ENCODE measurements at places on chromosomes 1 and 21. TPM values are rescaled to one million over a fixed set of nuclear protein-coding genes. Genes with fewer than 3 reads are reported as not detected.

The TINAGL1 gene
- total RNA-seq: 9.1 TPM

The OR2AJ1 gene
- total RNA-seq: not detected

The RIPPLY3 gene
- not detected for total RNA-seq

The PLXNA2 gene
- 18.1 TPM for total RNA-seq

The CFAP74 gene
- total RNA-seq: not detected

The SFN gene
- not detected for total RNA-seq

The LAMC1 gene
- 1,142 TPM for total RNA-seq

The MAP1LC3C gene
- total RNA-seq: 1.9 TPM

The MYOG gene
- total RNA-seq: 8.9 TPM

The ZBTB8A gene
- total RNA-seq: 3.1 TPM

The RNU1-2 gene
- total RNA-seq: under 0.01 TPM

The RGS8 gene
- total RNA-seq: not detected

The SYT6 gene
- total RNA-seq: not detected

The LRRC7 gene
- total RNA-seq: not detected

The LCE6A gene
- not detected for total RNA-seq

The S100A7 gene
- not detected for total RNA-seq

The CD1B gene
- total RNA-seq: not detected
